ENCODE measurements at places on chromosomes 6 and 20. TPM values are rescaled to one million over a fixed set of nuclear protein-coding genes. Genes with fewer than 3 reads are reported as not detected.

DNA sequence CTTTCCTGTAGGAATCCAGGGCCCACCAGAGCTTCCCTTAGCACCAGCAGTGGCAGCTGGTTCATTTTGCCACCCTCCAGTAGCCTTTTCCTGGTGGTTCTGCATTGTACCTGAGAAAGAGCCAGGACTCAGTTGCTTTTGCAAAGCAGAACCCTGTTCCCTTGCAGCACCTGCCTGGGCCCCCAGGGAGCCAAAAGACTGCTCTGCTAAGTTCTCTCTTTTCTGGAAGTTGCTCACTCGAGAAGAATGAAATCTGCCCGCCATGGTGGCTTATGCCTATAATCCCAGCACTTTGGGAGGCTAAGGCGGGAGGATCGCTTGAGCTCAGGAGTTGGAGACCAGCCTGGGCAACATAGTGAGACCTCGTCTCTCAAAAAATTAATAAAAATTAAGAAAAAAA lies 24.0 kb downstream of the GHRH start:
- no peak overlapping the region for H3K27ac ChIP-seq
- no peaks in the 10 kb centered on the region for H3K27me3 ChIP-seq
- H3K4me1 ChIP-seq = no peaks in the 10 kb centered on the region
- no peak for DNase-seq
- peaks cover 97% of the 10 kb centered on the region for H3K36me3 ChIP-seq

Gene VNN1
- total RNA-seq = 0.33 TPM

DNA sequence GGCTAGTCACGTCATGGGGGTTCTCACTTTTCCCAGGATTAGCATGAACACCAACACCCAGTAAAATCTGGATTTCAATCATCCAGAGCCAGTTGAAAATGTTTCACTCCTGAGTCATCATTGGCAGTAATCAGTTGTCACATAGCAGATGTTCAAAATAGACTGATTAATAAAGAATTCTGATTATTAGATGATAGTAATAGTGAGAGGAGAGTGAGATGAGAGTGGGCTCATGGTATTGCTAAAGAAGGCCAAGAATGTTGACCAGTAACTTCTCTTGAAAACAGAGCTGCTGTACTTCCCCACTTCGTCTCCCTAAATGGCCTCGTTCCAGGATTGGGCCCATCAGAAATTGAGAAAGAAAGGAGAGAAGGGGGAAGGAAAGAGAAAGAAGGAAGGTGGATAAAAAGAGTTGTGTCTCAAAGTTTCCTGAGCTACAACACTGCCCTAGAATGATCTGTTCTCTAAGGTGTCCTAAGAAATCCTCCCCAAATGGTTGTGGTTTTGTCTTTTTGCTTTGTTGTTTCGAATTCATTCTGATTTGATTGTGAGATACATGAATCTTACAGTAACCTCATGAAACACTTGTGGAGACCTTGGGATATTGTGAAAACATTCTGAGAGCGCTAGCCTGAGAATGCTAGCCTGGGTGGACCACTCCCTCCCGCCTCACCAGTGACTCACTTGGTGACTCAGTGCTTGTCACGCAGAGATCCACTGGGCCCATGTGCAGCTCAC lies 502.2 kb upstream of the JARID2 start:
- no peak for DNase-seq
- no peaks in the 10 kb centered on the region for H3K36me3 ChIP-seq
- no peak overlapping the region for H3K27ac ChIP-seq
- H3K27me3 ChIP-seq = no peaks in the 10 kb centered on the region

Gene OPRL1
- total RNA-seq = 1.4 TPM

- peaks cover 24% of the 10 kb centered on the region for H3K4me1 ChIP-seq
- DNase-seq = peak; percentile 39
- no peak overlapping the region for H3K27ac ChIP-seq
- H3K27me3 ChIP-seq = peaks cover 65% of the 10 kb centered on the region
- no peaks in the 10 kb centered on the region for H3K36me3 ChIP-seq
Observed at GRCh38 chr6:169789944-169790927, 38.8 kb downstream of the ERMARD start.

Gene TNXB
- 2.1 TPM for total RNA-seq

DNA sequence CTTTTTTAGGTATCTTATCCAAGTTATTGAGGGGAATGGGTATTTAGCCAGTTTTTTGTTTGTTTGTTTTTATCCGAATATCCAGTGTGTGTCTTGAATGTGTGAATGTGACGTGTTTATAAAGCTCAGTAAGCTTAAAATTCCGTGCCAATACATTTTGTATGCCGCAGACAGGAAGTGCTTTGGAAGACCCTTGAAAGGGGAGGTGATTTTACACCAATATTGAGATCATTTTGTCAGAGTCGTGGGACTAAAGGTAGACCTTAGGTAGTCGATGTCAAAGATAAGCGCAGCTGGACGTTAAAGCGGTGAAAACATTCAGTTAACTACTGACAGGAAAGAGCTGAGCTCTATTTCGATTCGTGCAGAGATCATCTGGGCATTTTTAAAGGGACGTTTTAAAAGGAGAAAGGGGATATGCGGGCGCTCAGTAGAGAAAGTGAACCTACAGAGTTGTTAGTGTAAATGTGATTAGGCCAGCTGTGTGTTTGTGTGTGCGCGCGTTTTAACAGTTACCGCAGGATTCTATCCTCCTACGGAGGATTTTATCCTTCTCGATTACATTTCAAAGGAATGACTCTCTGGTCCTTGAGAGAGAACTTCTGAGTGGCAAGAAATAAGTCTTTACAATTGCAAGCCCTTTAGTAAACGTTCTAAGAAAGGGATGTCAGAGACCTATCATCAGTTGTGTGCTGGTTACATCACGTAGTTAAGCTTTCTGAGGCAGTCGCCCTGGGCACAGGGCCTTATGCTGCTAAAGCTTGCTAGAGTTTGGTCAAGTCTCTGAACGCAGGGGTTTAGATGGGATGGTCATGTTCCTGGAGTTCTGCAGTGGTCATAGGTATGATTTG lies 625 bp upstream of the ECHDC1 start:
- no peaks in the 10 kb centered on the region for H3K36me3 ChIP-seq
- H3K4me1 ChIP-seq = peaks cover 21% of the 10 kb centered on the region
- H3K27ac ChIP-seq = peak overlapping the region; percentile 97
- peak; percentile 52 for DNase-seq
- peak overlapping the region; percentile 88 for H3K4me3 ChIP-seq

DNA sequence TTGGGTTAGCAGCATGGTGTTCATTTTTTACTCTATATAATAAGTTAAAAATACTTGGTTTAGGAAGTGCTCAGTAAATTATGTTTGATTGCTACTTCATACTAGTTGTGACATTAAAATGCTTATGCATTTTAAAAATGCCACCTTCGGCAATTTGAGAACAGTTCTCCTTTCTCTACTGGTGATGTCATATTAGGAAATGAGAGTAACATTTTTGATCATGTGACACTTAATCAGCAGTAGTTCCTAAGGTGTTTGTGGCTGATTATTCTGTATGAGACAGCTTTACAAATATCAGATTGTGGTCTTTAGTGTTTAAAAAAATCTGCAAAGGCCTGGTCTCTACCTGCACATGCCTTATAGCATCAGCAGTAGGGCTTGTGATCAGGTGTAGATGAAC lies 4.4 kb downstream of the GZF1 start:
- no peak overlapping the region for H3K4me3 ChIP-seq
- peaks cover 5% of the 10 kb centered on the region for H3K4me1 ChIP-seq
- DNase-seq = no peak

Gene CRYBG1
- total RNA-seq = 12.2 TPM

GRCh38 chr20:21190869-21191268 lies 65.0 kb downstream of the KIZ start:
- H3K27me3 ChIP-seq = no peaks in the 10 kb centered on the region
- no peak for DNase-seq
- H3K27ac ChIP-seq = no peak overlapping the region
- H3K36me3 ChIP-seq = no peaks in the 10 kb centered on the region
- H3K4me3 ChIP-seq = no peak overlapping the region

- H3K4me3 ChIP-seq = no peak overlapping the region
- no peak for DNase-seq
- H3K27me3 ChIP-seq = no peaks in the 10 kb centered on the region
- H3K4me1 ChIP-seq = peaks cover 4% of the 10 kb centered on the region
- H3K36me3 ChIP-seq = no peaks in the 10 kb centered on the region
Observed at GRCh38 chr6:47195011-47195650, 114.6 kb downstream of the TNFRSF21 start.

DNA sequence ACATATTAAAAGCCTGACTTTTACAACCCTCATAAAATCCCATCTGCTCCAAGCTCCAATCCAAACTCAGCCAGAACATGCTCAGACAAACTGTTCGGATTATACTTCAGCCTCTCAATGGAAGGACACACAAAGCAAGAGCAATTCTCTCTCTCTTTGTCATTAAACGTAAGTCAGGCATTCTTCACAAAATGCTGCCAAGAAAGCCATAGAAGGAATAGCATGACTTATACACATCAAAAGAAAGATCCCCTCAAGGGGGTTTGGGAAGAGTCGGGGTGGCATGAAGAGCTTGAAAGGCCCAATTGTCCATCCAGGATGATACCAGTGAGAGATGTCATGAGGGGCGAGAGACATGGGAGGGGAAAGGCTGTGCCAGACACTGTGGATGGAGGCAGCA lies 268.9 kb downstream of the PREX1 start:
- DNase-seq = no peak
- H3K27me3 ChIP-seq = no peaks in the 10 kb centered on the region
- no peak overlapping the region for H3K27ac ChIP-seq
- no peaks in the 10 kb centered on the region for H3K4me1 ChIP-seq
- H3K36me3 ChIP-seq = no peaks in the 10 kb centered on the region

Measured in thymus (tissue), 14 donors.